Activated naive CD8-positive, alpha-beta T cell treated with anti-CD3 and anti-CD28 coated beads, Interleukin-2, amount 50 U/mL, for 24 hours (primary cell): ENCODE measurements at places on chromosomes 13 and 19.

DNA sequence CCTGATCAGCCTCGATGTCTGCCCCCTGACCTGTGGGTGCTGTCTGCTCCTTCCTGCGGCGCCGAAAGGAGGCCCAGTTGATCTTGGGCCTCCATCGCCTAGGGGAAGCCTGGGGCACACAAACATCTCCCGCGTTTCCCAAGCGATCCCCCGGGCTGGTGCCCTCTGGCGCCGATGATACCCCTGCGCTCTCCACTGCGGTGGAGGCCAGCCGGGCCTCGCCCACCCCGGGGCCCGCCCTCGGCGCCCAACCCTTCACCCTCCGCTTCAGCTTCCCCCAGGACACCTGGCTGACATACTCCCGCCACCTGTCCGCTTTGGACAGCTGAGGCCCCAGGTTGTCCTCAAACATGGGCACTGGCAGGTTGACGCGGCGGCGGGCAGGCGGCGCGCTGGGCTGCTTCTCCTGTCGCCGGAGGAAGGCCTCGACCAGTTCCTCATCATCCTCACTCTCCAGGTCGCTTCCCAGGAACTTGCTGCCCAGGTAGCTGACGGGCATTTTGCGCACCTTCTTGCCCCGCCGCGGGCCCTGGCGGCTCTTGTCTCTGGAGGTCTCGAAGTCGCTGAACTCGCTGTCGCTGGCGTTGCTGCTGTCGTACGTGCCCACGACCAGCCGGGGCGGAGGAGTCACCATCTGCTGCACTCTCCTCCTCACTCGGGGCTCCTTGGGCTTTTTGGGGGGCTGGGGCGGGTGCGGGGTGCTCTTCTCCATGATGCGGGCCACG lies 1.3 kb downstream of the CCDC8 start:
- no peak for DNase-seq

GRCh38 chr13:45940061-45940460 lies 88.5 kb upstream of the SIAH3 start:
- DNase-seq: no peak

DNA sequence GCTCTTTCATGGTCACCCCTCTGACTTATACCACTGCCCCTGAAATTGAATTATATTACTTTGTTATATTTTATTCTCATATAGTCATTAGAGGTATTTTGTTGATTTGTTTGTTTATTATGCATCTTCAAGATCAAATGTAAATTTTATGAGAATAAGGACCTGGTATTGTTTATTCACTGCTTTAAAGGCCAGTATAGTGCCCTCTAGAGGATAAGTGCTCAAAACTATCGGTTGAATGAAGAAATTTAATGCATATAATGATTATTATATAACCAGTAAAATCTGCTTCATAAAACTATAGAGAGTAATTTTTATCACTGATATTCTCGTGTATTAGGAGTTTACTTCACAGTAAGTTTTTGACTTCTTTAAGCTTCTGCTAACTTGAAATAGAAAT lies 1401.9 kb downstream of the SLITRK1 start:
- no peak for DNase-seq

- DNase-seq: no peak
These were observed 23.5 kb downstream of the DZIP1 start for GRCh38 chr13:95620825-95621498.

DNA sequence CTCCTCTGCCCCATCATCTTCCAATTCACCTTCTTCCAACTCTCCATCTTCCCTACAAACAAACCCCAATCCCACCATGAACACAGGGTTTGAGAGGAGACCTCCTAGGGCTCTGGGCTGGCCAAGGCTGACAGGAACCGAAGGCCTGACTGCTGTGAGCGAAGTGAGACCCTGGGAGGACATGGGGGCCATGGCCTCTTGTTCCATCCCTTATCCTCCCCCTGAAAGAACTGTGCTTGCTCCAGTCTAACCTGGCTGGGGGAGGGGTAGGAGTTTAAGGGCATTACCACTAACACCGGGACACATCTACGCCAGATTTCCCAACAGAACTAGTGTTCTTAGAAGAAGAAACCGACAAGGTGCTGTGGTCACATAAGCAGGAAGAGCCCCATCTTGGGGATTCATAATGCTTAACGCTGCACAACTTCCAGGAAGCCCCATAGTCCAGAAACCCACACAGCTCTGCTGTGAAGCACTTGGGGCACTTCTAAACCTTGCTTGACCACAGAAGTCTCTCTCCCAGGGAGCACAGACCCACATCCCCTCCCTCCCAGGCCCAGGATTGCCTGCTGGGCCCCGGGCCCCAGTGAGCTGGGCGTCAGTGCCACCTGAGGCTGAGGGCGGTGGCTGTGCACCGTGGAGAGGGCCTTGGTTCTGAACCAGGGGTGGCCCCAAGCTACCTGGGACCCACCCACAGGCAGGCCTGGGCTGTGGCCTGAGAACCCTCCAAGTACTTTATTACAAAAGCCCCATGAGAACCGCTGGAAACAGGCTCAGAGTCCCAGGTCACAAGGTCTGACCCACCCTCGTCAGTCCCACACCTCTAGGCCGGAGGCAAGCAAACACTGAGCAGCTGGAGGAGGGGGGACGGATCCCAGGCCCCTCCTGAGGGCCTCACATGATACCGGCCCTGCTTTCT lies 18.8 kb downstream of the ZC3H4 start:
- DNase-seq: peak; percentile 35

- no peak for DNase-seq
These were observed 181.2 kb downstream of the COL4A1 start for GRCh38 chr13:110125613-110126272.
